Non-pigmented ciliary epithelial cell (primary cell): ENCODE measurements at places on chromosomes 3 and 15.

- DNase-seq, result no peak
Observed at GRCh38 chr3:8542190-8543135, 40.8 kb downstream of the LMCD1 start.

- DNase-seq, result no peak
Observed at GRCh38 chr15:89828281-89829145, 13.9 kb upstream of the ANPEP start.

DNA sequence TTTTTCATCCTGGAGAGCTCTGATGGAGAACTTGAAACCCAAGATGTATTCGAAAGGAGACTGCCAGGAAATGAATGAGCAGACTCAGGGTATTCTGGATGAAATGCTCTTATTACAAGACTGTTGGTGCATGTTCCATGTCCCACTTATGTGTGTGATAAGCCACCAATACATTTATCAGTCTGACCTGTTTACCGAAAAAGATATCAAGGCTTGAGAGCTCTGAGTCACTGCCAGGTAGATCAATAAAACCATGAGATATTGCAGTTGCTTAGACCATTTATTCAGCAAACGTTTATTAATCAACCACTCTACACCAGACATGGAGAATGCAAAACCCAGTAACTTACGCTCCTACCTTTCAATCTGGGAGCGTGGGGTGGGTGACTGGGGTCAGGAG is 17.2 kb downstream of the CEMIP start:
- no peak for DNase-seq

DNA sequence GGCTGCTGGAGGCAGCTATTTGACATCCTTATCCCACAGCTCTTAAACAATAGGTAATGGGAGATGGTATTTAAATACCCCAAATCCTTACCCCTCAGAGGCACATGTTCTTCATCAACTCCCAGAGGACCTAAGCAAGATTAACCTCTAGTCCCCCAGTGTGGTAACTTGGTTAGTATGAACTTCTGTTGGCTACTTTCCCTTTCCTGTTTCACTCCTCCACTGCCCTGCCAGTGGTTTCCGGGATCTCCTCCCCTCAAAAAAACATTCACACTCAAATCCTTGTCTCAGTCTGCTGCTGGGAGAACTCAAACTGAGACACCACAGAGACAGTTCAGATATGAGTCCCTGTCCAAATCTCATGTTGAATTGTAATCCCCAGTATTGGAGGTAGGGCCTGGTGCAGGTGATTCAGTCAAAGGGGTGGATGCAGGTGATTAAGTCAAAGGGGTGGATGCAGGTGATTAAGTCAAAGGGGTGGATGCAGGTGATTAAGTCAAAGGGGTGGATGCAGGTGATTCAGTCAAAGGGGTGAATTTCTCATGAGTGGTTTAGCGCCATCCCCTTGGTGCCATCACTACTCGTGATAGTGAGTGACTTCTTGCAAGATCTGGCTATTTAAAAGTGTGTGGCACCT is 335.0 kb upstream of the CTNNB1 start:
- no peak for DNase-seq

GRCh38 chr3:126485956-126486355 is 10.3 kb upstream of the ZXDC start:
- DNase-seq, result no peak

DNA sequence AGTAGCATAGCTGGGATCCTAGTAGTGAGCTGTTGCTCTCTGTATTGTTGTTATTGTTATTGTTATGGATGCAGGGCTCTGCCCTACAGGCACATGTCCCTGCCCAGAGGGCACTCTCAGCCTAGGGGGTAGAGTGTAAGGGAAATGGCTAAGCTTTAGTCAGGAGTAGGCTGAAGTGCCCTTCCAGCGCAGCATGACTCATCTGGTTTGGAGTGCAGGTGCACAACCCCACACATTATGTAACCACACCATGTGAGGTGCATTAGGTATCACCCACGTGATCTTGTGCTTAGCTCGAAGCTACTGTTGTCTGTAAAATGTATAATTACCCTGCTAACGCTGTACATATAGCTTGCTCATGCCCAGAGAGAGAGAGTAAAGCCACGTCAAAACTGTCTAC is 48.3 kb upstream of the TIPARP start:
- DNase-seq, result no peak

GRCh38 chr3:150495563-150496168 is 50.6 kb downstream of the SERP1 start:
- peak; percentile 14 for DNase-seq

GRCh38 chr3:149967086-149967685 is 3.5 kb downstream of the PFN2 start:
- no peak for DNase-seq
